Renal cortical epithelial cell (primary cell): ENCODE measurements at places on chromosomes 16 and 17. TPM values are rescaled to one million over a fixed set of nuclear protein-coding genes. Genes with fewer than 3 reads are reported as not detected.

Gene TP53
- 29.3 and 53.8 TPM in 2 replicates for total RNA-seq

GRCh38 chr17:62800585-62800984, 7.5 kb downstream of the MARCHF10 start:
- DNase-seq = peak; percentile 93

DNA sequence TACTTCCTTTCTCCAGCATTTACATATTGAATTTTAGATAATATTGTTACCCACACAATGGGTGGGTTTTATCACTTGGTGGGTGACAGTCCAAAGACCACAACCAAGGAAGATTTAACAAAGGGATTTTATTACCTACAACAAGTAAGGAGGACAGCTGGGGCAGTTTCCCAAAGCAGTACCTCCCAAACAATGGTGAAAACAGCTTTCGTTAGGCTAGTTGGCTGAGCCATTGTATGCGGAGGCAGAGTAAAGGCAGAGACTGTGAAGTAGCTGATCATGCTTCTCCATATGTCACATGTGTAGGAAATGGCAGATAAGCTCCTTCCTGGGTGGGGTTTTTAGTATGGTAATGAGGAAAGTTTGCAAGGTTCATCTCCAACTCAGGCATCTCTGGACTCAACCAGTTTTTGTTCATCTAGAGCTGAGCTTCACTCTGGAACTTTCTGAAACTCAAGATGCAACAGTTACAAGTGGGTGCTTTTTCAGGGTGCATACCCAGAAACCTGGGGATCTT, 104.3 kb upstream of the PSMD7 start:
- no peak for DNase-seq

GRCh38 chr17:202501-202951, 21.1 kb upstream of the DOC2B start:
- no peak for DNase-seq
